MG63 (cell line): ENCODE measurements at places on chromosomes 4 and X. TPM values are rescaled to one million over a fixed set of nuclear protein-coding genes. Genes with fewer than 3 reads are reported as not detected.

DNA sequence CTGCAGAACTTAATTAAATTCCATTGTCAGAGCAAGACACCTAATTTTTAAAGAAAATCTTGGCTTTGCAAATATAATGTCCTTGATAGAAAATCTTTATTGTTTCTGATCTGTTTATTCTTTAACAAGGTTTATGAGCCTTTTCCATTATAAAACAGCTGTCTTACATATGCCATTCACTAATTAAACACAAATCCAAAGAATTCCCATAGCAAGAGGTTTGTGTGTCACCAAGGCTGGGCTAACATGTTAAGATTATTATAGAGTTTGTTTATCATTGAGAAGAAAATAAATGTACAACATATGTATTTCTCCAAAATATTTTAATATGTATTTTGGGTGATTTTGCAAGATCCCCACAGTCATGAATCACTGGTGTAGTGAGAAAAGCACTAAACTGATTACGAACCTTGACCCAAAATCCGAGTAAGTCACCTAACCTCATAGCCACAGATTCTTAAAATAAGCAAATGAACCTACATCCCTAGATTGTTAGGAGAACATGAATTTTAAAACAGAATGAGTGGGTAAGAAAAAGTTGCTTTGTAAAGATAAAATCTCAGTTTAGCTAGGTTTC, 694.8 kb upstream of the INTU start:
- DNase-seq, result no peak

- no peak for DNase-seq
Measured at GRCh38 chr4:80026100-80026499, 46.9 kb downstream of the ANTXR2 start.

The LGI2 gene
- total RNA-seq, result 0.10 and 0.30 TPM in 2 replicates

The AADAT gene
- total RNA-seq, result 2.1 and 2.6 TPM in 2 replicates

The NSUN7 gene
- not detected in 2 replicates for total RNA-seq
